RWPE1 (cell line): ENCODE measurements at places on chromosomes 3 and 15.

DNA sequence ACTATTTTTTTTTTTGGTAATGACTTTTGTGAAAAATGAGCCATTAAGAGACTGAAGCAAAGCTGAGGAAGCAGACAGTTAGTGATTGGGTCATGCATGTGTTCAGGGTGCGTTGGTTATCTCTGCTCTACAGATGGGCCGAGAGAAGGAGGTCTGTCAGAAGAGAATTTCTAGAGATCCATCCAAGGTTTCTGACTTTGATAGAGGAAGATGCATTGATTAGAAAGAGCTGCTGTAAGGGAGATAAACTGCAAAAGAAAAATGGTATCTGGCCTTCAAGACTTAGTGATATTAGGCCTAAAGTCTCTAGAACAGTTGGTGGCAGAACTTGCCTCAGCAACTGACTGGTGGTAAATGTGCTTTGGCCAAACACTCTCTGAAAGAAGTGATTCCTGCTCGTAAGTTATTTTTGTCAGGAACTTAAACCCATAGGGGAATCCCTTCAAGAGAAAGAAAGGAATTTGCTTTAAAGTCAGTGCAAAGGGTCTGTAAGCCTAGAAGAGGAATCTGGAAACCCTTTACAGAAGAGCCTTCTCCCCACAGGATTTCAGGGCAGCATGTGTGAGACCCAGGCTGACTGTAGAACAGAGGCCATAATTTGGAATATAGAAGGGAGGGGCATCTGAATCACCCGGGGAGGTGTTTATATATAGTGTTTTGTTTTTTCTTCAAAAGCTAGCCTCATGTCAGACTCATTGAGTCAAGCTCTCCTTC, 67.8 kb downstream of the OPA1 start:
- no peak for DNase-seq

- DNase-seq: no peak
Observed at GRCh38 chr3:70775257-70775656, 462.8 kb upstream of the MDFIC2 start.

- no peak for DNase-seq
Observed at GRCh38 chr3:31572236-31573004, 39.7 kb downstream of the STT3B start.

DNA sequence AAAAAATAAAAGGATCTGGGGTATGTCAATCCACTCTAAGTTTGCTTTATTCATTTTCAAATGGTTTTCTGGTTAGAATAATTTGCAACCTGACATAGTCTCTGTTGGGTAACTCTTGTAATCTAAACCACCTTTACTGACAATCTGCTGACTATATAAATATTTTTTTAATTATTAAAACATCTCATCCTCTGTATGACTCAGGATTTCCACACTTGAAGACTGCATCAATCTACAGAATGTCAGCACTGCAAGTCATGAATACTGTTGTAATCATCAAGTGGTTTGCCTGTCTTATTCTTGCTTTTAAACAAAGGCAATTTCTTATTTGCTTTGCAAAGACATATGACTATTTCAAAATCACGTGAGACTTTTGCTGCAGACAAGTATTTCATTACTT, 42.1 kb downstream of the VGLL3 start:
- peak; percentile 4 for DNase-seq

GRCh38 chr3:194396859-194397756, 2.0 kb downstream of the GP5 start:
- no peak for DNase-seq

- DNase-seq: no peak
Observed at GRCh38 chr3:149812165-149812605, 830 bp upstream of the RNF13 start.

DNA sequence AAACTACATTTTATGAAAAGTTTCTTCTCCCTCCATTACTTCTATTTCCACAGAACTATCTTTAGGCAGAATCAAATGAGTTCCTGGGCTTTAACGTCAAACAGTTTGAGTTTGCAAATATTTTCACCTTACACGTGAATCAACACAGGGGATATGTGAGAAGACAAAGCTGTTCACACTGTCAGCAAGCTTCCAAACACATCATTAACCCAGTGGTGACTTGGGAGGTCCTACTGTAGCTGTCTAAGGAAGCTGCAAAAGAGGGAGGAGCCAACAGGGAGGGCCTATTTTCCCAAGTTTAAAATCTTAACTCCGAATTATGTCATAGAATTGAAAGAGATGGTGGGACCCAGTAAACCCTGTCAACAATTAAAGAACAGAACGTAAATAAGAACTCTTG, 337.8 kb upstream of the DNAJC19 start:
- no peak for DNase-seq

- DNase-seq: no peak
Observed at GRCh38 chr3:81033185-81033584, 728.3 kb downstream of the GBE1 start.

DNA sequence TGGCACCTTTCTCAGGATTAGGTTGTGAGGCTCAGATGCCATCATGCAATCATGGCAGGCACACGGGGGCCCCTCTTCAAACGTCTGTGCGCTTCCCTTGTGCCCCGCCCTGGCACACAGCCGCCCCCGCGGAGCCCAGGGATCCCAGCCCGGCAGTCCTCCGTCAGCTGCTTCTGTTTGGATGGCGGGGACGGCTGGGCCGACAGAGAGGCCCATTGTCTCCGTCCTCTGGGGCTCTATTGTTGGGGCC, 849 bp upstream of the HDAC11 start:
- DNase-seq: peak; percentile 34

DNA sequence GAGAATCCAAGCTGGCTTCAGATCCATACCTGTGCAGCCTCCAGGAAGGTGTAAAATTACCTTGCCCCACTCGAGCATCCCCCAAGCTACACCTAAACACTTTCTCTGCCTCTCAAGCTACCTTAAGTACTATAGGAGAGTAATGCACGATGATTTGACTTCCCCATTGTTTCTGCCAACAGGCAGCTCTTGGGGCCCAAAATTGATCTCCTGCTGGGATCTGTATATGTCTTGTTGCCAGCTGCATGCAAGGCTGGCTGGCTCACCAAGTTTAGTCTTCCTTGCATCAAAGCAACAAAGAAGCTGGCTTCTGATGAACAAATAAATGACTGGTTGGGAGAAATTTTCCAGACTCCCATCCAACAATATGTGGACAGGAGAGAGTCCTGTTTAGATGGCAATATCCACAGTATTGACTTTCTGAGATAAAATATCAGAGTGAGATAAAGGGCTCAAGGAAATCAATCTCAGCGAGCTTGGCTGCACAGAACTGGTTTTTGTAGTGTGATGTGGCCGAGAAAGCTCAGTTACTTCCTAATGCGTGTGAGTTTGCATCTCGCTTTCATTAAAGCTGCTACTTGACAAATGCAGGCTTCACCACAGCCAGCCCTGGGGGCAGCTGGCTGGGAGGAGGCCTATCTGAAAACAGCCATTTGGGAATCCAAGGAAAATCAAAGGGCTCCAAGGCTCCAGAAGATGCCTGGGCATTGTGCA, 140.7 kb downstream of the MINAR1 start:
- no peak for DNase-seq

GRCh38 chr3:196998966-196999760, 30.5 kb downstream of the MELTF start:
- DNase-seq: no peak

GRCh38 chr15:101175401-101175800, 76.4 kb downstream of the CHSY1 start:
- no peak for DNase-seq

DNA sequence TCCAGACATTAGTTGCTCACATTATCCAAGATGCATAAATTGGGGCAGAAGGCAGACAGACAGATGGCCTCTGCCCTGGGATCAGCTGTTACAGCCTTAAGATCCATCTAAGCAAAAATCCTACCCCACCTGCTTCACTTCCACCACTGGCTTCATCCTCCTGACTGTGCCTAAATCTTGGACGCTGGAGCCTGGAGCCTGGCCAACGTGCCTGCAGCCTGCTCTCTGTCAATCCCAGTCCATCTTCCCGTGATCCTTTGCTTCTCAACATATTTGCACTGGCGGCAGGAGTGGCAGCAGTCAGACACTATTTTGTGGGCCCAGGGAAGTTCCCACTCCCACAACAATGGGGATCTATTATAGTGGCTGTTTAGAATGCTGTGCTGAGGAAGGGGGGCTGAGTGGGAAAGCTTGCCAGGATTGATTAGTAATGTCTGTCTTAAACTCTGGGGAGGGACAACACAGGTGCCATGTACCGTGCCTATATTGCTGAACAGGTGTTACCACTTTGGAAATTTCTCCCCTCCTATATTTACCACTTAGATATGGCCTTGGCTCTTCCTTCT, 121.2 kb downstream of the MEGF11 start:
- DNase-seq: no peak

DNA sequence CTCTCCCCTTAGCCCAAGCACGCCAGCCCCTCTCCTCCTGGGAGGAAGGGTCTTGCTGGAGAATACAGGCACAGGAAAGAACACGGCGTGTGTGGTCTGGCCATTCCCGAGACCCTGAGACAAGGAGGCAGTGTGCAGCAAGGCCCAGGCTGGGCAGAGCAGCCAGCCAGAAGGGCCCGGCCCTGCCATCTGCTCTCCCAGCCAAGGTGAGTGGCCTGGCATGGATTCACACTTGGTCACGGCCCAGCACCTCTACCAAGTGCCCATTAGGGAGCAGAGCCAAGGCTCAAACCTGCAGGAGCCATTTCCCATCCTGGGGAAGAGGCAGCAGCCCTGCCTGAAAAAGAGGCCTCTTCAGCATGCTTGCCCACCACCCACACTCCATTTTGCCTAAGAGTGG, 28.6 kb downstream of the MEGF11 start:
- DNase-seq: no peak

GRCh38 chr15:82045179-82045891, 483 bp downstream of the MEX3B start:
- peak; percentile 33 for DNase-seq

- DNase-seq: peak; percentile 83
Observed at GRCh38 chr15:85840079-85840801, 45.5 kb upstream of the KLHL25 start.

- peak; percentile 54 for DNase-seq
Observed at GRCh38 chr3:106013971-106014370, 145.2 kb upstream of the CBLB start.

DNA sequence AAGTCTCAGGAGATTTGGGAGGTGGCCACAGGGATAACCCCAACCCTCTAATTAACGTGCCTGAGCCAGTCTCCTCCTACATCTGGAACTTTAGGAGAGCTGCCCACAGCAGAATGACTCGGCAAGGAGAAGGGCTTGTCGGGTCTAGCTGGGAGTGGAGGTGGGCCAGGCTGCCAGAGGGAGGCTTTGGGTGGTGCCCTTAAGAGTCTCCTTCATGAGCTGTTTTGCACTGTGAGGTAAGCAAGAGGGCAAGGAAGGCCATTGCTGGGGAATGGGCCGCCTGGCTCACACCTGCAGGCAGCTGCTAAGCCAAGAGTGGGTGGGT, 3.6 kb upstream of the TNK2 start:
- no peak for DNase-seq

DNA sequence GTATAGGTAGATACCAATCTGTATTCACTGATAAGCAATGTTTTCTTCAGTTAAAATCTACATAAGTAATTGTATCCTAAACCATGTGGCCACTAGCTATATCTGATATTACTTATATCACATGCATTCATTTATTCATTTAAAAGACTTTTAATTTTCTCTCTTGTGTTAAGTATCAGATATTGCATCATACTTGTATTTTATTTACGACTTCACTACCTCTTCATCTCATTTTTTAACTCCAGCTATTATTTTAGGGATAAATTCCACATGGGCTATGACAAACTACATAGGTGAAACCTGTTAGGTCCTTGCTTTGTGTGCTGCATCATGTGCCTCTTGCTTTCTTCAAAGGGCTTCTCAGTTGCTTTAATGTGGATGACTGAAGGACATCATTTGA, 1018.3 kb downstream of the ZPLD1 start:
- no peak for DNase-seq

- no peak for DNase-seq
Observed at GRCh38 chr3:178289544-178290160, 246.6 kb upstream of the KCNMB2 start.

- DNase-seq: no peak
Observed at GRCh38 chr3:134359121-134360010, 14.9 kb downstream of the AMOTL2 start.

DNA sequence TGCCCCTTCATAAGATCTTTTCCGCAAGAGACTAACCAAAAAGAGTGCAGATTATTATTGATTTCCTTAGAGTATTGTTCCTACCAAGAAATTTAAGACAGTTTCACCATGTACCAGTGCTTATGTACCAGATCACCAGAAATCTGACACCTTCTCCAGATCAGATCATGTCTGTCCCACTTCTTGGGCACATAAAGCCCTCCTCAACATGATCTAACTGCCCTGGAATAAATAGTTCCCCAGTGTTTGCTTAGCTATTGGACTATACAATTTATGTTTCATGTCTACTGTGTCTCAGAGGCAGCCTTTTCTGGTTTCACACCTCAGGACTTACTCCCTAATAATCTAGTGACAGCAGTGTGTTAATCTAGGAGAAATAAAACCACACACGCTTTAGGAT, 46.8 kb downstream of the NME9 start:
- no peak for DNase-seq

- DNase-seq: no peak
Observed at GRCh38 chr3:69232482-69232881, 110.1 kb upstream of the LMOD3 start.

DNA sequence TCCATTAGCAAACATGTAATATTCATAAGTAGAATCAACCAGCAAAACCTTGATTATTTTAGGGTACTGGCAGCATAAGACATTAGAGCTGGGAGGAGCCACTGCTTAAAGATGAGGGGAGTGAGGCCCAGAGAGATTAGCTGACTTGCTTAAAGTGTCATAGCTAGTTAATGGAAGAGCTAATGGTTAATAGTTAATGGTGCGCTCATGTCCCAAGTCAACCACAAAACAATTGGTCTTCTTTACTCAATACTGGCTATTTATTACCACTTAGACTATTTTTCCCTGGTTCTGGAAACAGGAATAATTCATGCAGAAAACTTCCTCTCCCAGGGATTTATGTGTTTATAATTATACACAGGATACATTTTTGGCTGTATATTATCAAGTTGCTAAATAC, 33.1 kb downstream of the EIF4E3 start:
- no peak for DNase-seq

GRCh38 chr15:96146726-96147125, 183.8 kb upstream of the NR2F2 start:
- no peak for DNase-seq

DNA sequence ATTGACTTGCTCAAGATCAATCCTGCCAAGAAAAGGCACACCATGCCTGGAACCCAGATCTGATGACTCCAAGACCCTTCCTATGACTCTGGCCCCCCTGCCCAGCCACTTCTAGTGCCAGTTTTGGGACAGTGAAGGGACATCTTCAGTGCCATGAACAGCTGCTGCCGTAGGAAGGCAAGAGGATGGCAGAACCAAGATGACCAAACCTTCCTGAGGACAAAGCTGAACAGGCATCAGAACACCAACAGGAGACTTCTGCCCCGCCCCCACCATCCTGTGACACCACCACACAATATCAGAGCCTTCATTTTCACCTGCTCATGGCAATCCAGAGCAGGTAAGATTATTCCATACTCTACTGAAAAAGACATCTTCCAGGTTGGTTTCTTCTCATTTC, 33.0 kb downstream of the ZNF445 start:
- no peak for DNase-seq
